ENCODE measurements at places on chromosomes 16 and 17.

DNA sequence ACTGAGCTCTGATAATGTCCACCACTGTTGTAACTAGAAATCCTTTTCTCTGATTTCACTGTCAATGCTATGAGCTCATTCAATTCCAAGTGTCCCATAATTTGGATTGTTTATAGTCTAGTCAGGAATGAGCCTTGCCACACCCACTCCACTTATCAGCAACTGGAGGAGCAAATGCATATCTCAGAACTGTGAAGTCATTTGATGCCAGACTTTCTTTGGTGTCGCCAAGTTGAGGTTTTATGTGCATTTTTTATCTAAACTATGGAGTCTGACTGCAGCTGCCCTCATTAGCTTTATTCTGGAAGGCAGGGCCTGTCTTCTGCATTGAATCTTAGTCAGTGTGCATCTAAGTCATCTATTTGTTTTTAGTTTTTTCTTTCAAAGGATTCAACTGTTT is 361.3 kb downstream of the PMP22 start:
- DNase-seq, result no peak

GRCh38 chr17:50771991-50772785 is 4.9 kb upstream of the ANKRD40CL start:
- DNase-seq, result no peak

- DNase-seq, result peak; percentile 64
These were observed 3.6 kb upstream of the HROB start for GRCh38 chr17:44137891-44138709.

GRCh38 chr16:89422527-89422904 is 67.8 kb downstream of the ANKRD11 start:
- no peak for DNase-seq

- peak; percentile 67 for DNase-seq
These were observed 873 bp downstream of the SETD1A start for GRCh38 chr16:30958175-30959079.

GRCh38 chr16:8172551-8172950 is 417.8 kb downstream of the TMEM114 start:
- DNase-seq, result no peak
